DMS53 (cell line): ENCODE measurements at places on chromosomes 2 and 18.

DNA sequence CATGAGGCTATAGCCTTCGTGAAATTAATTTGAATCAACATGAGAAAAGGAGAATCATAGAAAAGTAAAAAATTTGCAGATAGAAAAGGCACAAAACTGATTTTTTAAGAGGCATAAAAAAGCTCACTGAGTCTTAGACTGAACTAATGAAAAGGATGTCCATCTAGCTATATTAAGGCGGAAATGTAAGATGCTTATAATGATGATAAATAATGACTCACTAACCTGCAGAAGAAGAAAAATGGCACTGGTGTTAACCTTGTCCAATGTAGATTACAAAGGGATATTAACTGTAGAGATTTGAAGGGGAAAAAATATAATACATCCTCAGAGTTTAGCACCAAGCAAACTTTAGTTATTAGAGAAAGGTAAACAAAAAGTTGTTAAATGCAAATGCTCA lies 1098.0 kb upstream of the DDX18 start:
- peak; percentile 28 for DNase-seq

- DNase-seq: no peak
Measured at GRCh38 chr2:217903859-217904613, 98.8 kb downstream of the TNS1 start.

DNA sequence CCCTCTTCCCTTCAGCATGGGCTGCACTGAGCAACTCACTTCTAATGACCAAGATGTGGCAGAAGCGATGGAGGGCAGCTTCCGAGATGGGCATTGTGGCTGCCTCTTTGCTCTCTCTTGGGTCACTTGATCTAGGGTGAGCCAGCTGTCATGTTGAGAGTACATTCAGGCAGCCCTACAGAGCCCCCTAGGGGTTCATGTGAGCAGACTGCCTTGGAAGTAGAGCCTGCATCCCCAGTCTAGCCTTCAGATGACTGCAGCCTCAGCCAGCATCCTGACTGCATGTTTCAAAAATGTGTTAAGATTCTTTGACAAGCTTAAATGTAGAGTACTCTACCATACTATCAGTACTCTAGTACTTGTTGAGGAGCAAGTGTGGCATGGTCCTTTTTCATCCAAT lies 143.9 kb downstream of the NCK2 start:
- DNase-seq: peak; percentile 74

- no peak for DNase-seq
Measured at GRCh38 chr2:52467189-52467588, 1300.4 kb upstream of the CHAC2 start.

- no peak for DNase-seq
Measured at GRCh38 chr2:39007875-39008504, 112.9 kb downstream of the SOS1 start.

DNA sequence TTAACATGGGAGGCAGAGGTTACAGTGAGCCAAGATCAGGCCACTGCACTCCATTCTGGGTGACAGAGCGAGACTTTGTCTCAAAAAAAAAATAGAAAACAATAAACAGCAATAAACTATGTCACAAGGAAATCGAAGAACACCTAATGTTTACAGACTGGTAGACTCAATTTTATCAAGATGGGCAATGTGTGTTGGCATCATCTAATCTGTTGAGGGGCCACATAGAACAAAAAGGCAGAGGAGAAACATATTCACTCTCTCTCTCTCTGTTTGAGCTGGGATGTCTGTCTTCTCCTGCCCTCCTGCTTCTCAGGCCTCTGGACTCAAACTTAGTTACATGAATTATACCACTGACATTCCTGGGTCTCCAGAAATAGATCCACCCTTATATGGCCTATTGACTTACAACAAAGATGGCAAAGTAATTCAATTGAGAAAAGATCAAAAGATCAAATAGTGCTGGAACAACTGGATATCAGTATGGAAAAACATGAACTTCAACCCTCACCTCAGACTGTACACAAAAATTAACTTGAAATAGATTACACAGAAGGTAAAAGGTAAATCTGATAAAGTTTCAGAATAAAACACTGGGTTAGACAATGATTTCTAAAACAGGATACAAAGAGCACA lies 703.8 kb upstream of the CRIM1 start:
- DNase-seq: no peak

DNA sequence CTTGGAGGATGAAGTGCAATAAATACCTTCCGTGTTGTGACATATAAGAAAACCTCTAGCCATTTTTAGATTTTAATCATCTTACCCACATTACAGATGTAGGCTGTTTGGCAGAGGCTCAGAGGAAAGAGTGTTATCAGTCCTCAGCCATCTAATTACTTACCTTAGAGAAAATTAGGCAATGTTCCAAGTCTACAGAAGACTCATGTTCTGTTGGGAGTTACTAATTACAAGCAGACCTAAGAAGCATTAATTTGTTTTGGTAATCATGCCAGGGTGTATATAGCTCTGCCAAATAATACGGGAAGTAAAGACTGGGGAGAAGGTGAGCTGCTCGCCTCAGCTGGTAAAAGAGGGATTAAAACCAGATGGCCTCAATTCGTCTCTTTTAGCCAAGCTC lies 125.8 kb upstream of the PGAP1 start:
- no peak for DNase-seq

DNA sequence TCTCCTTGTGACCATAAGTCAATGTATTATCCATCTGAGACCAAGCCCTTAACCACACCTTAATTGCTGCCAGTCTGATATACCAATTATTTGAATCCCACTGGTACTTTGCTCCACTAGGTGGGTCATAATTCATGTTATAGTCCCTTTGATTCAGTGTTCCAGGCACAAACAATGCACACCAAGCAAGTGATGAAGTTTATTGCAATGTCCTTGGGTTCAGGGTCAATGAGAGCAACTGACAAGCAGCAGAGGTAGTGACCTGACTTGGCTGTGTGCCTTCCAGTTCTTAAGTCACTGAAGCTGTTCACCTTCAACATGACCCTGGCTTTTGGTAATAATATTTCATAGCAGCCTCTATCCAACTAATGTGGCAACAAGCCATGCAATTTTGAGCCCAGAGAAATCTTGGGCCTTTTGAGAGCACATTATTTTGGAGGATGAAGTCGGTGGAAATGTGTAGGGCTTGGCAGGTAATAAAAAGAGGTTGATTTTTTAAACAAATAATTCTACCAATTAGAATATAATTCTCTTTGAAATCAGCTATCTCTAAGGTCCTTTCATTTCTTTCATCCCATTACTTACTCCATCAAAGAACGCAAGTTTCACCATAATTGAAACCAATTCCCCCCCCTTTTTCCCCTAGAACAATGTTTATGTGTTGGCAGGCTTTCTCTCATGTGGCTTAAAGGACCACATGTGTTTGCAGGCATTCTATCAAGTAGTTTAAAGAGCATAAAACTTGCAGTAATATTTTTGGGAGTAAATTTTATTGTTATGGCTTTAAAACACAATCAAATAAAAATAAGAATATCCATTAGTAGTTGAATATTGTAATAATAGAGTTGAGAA lies 3.1 kb upstream of the CPO start:
- DNase-seq: no peak

DNA sequence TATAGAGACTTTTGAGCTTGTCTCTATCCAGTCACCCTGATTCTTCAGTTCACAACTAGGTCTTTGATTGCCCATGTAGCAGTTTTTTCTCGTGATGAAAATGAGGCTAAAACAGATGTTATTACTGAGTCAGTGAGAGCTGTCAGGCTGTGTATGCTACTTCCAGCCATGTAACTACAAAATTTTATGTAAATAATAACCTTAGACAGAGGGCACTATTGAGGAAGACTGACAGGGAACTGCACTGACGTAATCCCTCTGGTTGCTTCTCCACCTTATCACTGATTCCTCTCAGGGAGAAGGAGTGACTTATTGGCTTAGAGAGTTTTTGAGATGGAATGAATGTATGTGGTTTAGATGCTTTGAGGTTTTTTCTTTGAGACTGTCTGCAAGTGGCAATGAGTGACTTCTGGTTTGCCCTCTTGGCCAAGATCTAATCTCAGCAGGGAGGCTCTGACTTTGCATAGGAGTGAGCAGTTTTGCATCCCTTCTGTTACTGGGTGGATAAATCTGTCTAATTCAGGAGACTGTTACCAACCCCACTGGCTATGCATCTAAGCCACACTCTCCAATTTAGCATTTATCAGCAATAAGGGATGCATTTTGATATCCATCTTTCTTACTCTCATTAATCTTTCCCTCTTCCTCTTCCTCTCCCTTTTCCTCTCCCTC lies 555.2 kb upstream of the FANCL start:
- DNase-seq: no peak

GRCh38 chr18:28288784-28289183 lies 111.9 kb upstream of the CDH2 start:
- no peak for DNase-seq

- no peak for DNase-seq
Measured at GRCh38 chr2:41101281-41101680, 649.4 kb upstream of the SLC8A1 start.

DNA sequence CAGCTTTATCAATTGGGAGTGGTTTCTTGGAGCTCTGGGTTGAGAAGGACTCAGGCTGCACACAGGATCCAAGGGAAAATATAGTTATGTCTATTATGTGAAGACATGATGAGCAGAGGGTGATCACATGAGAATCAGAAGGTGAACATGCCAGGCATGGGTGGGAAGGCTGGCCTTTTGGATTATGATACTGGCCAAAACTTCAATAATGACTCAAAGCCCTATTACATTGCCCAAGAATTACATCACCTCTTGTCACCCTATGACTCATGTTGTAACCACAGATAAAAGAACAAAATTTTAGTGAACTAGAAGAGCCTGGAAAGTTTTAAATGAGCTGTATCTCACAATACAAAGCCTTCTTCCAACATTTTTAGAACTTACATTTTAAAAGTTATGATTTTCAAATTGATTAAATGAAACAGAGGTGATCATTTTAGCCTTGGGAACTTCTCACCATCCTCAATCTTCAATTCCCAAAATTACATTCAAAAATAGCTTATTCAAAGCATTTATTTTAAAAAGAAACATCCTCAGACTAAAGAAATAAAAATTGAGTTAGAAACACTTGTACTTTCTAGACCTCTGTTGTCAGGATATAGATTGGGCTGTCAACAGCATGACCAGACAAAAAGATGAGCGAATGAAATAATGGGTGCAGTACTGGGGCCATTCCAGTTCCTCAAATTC lies 428.3 kb downstream of the MBD2 start:
- peak; percentile 64 for DNase-seq

- DNase-seq: no peak
Measured at GRCh38 chr2:137955536-137955935, 8.7 kb upstream of the HNMT start.

DNA sequence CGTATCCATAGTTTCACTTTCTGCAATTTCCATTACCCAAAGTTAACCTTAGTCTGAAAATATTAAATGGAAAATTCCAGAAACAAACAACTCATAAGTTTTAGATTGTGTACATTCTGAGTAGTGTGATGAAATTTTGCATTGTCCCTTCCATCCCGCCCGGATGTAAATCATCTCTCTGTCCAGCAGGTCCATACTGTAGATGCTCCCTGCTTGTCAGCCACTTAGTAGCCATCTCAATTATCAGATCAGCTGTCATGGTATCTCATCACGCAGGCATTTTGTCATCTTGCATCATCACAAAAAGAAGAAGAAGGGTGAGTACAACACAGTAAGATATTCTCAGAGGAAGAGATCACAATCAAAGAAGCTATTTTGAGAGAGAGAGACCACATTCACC lies 185.0 kb upstream of the STK17B start:
- DNase-seq: no peak

- no peak for DNase-seq
Measured at GRCh38 chr18:7727361-7728076, 160.4 kb downstream of the PTPRM start.

DNA sequence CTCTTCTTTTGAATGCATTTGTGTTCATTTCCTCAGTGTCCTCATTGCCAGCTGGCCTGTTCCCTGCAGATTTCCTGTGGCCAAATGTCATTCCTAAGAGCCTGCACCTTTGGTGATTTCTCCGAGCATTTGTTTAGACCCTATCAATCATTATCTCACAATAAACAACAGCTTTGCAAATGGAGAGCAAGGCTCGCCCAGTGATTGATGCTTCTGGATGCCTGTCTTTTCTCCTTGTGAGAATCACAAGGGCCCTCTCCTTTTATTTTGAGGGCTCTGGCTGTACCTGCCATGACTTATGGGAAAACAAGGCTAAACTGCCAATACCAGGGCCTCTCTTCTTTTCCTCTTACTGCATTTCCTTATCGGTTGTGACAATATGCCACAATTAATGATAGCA lies 1454.4 kb upstream of the CELF4 start:
- DNase-seq: peak; percentile 65

DNA sequence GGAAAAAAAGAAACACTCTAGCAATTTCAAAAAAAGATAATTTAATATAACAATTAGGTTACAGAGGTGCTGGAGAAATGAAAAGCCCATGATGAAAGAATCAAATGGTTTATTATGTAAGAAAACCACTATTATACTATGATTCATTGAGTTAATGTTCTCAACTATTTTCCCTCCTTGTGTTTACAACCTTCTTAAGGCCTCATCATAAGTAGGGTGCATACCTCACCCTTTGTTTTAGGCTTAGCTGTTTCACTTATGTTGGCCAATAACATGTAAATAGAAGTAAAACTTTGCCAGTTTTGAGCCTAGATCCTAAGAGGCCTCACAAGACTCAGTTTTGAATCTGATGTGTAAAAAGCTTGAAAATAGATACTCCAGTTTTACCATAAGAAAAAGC lies 418.3 kb upstream of the DDX18 start:
- DNase-seq: no peak

GRCh38 chr2:112706170-112706664 lies 14.6 kb upstream of the NT5DC4 start:
- no peak for DNase-seq

DNA sequence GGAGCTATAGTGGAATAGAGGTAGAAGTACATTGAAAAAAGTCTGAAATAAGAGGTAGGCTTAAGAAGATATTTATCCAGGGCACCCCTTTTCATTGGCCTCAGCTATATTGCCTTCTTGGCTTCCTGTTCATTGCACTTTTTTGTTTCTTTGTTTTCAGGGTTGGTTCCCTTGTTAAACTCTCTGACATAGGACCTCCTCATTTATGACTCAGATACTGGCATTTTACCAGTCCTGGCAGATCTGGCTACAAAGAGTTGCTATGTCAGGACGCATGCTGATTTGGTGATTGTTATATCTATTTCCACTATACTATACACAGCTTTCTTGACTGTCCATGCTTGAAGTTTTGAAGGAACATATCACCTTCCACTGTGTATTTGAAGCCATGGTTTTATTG lies 60.0 kb downstream of the GCA start:
- no peak for DNase-seq

- no peak for DNase-seq
Measured at GRCh38 chr2:102055346-102055990, 63.7 kb downstream of the IL1R2 start.

- no peak for DNase-seq
Measured at GRCh38 chr2:26924731-26925099, 45.7 kb upstream of the MAPRE3 start.

GRCh38 chr18:56108478-56109367 lies 520.7 kb upstream of the TCF4 start:
- no peak for DNase-seq

DNA sequence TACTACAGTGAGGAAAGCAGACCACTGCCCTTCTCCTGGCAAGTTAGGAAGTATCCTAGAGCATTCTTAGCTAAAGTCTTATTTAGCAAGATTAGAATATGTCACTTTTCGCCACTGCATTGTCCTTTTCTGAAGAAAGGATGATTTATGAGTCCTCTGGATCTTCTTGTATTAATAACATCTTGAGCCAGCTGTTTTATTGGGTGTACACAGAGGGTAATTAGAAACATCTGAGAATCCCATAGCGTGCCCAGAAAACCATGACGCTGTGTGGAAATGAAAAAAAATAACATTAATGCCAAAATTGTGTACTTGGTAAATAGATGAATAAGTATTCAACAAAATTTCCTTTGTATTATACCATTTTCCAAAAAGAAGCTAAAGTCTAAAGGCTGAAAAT lies 198.7 kb downstream of the LTBP1 start:
- no peak for DNase-seq
